T-cell (primary cell): ENCODE measurements at places on chromosomes 16 and 17. TPM values are rescaled to one million over a fixed set of nuclear protein-coding genes. Genes with fewer than 3 reads are reported as not detected.
A peak's percentile ranks its signal among the peaks of the same experiment; 100 is the strongest.

- H3K36me3 ChIP-seq: no peaks in the 10 kb centered on the region
- DNase-seq: no peak
- H3K4me3 ChIP-seq: no peak overlapping the region
- no peaks in the 10 kb centered on the region for H3K4me1 ChIP-seq
These were observed 36.1 kb downstream of the TNFRSF13B start for GRCh38 chr17:16935786-16936185.

GRCh38 chr17:42906772-42907446 is 6.3 kb downstream of the G6PC1 start:
- no peak overlapping the region for H3K27ac ChIP-seq
- no peaks in the 10 kb centered on the region for H3K36me3 ChIP-seq
- H3K4me1 ChIP-seq: no peaks in the 10 kb centered on the region
- no peak overlapping the region for H3K4me3 ChIP-seq
- DNase-seq: no peak

- H3K27me3 ChIP-seq: no peaks in the 10 kb centered on the region
- H3K27ac ChIP-seq: no peak overlapping the region
- no peak overlapping the region for H3K4me3 ChIP-seq
- H3K36me3 ChIP-seq: peaks cover 13% of the 10 kb centered on the region
These were observed 10.4 kb downstream of the EMC6 start for GRCh38 chr17:3678821-3679530.

Gene C16orf96
- 0.50 TPM for total RNA-seq

DNA sequence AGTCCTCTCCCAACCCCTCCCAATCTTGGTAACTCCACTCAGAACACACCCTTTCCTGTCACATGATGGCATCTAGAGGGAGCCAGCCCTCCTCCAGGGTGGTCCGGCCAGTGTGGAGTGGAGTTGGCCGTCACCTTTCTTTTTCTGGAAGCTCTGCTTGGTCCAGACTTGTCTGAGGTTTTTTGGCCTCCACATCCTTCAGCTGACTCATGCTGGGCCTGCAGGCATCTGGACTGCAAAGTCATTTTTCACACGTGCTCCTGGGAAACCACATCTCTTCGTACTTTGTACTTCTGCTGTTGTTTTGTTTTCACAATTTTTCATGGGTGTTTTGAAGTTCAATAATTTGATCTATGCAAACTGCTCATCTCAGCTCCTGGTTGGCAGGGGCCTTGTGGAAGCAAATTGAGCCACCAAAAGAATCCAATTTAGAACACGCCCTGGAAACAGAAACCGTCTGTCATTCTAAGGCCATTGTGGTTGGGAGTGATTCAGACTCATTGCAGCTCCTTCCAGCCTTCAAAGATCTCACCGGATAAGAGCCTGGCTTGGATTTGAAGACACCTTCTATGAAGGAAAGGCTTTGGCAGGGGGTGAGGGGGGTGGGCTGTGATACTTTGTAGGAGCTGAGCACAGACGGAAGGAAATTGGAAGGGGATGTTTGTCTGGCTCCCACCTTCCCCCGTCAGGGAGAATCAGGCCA is 42.4 kb upstream of the NF1 start:
- no peak overlapping the region for H3K4me3 ChIP-seq
- H3K4me1 ChIP-seq: no peaks in the 10 kb centered on the region
- H3K36me3 ChIP-seq: no peaks in the 10 kb centered on the region
- H3K27me3 ChIP-seq: no peaks in the 10 kb centered on the region

Gene HBQ1
- not detected for total RNA-seq

Gene SYT17
- 0.38 TPM for total RNA-seq

GRCh38 chr17:33520426-33521330 is 227.6 kb upstream of the ASIC2 start:
- peaks cover 22% of the 10 kb centered on the region for H3K27me3 ChIP-seq
- DNase-seq: peak; percentile 18
- no peak overlapping the region for H3K27ac ChIP-seq
- no peaks in the 10 kb centered on the region for H3K4me1 ChIP-seq

- no peaks in the 10 kb centered on the region for H3K36me3 ChIP-seq
- peaks cover 56% of the 10 kb centered on the region for H3K27me3 ChIP-seq
- no peak for DNase-seq
- H3K4me1 ChIP-seq: no peaks in the 10 kb centered on the region
These were observed 1.6 kb downstream of the ASIC2 start for GRCh38 chr17:33291248-33292200.

Gene CNGB1
- total RNA-seq: not detected

Gene SDR42E1
- total RNA-seq: 3.7 TPM

Gene CD300E
- not detected for total RNA-seq

DNA sequence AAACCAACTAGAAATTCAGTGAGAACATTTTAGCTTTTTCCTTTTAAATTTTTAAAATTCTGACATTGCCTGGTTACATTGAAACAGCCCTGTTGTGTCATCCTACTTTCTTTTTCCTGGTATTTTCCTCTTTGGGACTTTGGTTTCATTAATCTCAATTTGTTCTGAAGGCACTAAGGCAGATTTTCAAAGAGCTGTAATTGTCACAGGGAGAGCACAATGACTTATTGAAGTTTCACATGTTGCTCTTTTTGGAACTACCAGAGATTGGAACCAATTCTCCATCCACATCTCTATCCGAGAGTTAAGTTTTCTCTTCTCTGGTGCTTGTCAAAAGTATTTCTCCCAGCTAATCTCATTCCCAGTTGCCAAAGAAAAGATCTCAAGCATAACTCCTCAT is 144.7 kb upstream of the TBX2 start:
- no peak for DNase-seq
- no peaks in the 10 kb centered on the region for H3K4me1 ChIP-seq

DNA sequence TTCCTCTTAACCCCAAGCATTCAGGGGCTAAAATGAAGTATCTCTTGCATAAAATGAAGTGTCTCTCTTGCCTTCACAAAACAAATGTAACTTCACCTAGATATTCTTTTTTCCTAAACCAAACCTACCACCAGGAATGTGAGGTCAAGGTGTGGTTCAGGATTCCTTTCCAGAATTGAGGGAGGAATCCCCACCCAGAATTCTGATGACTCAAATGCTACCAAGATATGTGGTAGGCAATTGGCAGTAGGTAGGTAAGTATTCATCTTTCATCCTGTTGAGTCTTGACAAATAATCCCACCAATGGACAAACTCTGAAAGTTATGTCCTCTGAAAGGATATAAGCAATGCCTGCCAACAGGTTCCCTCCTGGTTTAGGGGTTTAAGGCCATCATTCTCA is 26.2 kb downstream of the TRIM16 start:
- H3K27me3 ChIP-seq: no peaks in the 10 kb centered on the region
- H3K36me3 ChIP-seq: no peaks in the 10 kb centered on the region
- H3K4me1 ChIP-seq: no peaks in the 10 kb centered on the region
- no peak overlapping the region for H3K4me3 ChIP-seq
- DNase-seq: no peak
